ENCODE measurements at places on chromosomes 1 and 21. TPM values are rescaled to one million over a fixed set of nuclear protein-coding genes. Genes with fewer than 3 reads are reported as not detected.

DNA sequence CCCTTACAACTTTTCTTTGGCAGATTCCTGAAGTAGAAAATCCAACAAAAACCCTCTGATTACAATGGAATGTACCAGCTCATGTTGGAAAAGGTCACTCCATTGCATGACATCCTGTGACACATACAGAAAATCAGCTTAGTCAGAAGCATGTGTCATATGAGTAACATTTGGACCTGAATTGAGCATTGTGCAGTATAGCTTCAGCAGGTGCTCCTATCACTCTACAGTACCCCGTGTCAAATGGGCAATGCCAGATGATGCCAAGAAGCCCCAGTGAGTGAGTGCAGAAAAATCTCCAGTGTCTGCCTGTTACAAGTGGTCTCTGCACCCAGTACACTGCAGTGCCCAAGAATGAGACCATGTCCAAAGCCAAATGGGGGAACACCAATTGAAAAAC lies 129.7 kb upstream of the RUNX1 start:
- H3K36me3 ChIP-seq: no peaks in the 10 kb centered on the region
- no peak for DNase-seq
- no peak overlapping the region for H3K4me3 ChIP-seq
- H3K4me1 ChIP-seq: peaks cover 13% of the 10 kb centered on the region
- H3K27me3 ChIP-seq: no peaks in the 10 kb centered on the region

GRCh38 chr1:13513063-13513894 lies 524 bp downstream of the LRRC38 start:
- H3K27ac ChIP-seq: no peak overlapping the region
- no peaks in the 10 kb centered on the region for H3K36me3 ChIP-seq
- H3K4me3 ChIP-seq: no peak overlapping the region
- H3K27me3 ChIP-seq: peaks cover 14% of the 10 kb centered on the region

- no peak overlapping the region for H3K4me3 ChIP-seq
- no peaks in the 10 kb centered on the region for H3K36me3 ChIP-seq
- H3K27me3 ChIP-seq: no peaks in the 10 kb centered on the region
- no peak for DNase-seq
Observed at GRCh38 chr21:16028142-16028541, 298.4 kb downstream of the USP25 start.

The TIE1 gene
- total RNA-seq: not detected

DNA sequence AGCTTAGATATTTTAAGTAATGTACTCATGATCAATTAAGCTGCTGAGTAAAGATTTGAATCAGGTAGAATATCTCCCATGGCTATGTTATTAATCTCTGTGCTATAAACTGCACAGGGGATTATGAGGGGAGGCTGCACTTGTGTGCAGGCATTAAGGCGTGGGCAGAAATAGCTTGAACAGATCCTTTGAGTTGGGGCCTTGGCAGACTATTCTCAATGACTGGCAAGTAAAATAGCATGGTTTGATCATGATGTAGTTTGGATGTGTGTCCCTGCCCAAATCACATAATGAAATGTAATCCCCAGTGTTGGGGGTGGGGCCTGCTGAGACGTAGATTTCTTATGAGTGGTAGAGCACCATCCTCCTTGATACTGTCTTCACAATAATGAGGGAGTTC lies 220.3 kb downstream of the PLPP3 start:
- H3K27me3 ChIP-seq: no peaks in the 10 kb centered on the region
- no peak overlapping the region for H3K27ac ChIP-seq
- H3K4me3 ChIP-seq: no peak overlapping the region

GRCh38 chr1:168484083-168484482 lies 59.7 kb downstream of the XCL2 start:
- no peak overlapping the region for H3K27ac ChIP-seq
- peaks cover 15% of the 10 kb centered on the region for H3K4me1 ChIP-seq
- no peaks in the 10 kb centered on the region for H3K36me3 ChIP-seq
- no peak for DNase-seq
- no peaks in the 10 kb centered on the region for H3K27me3 ChIP-seq
- no peak overlapping the region for H3K4me3 ChIP-seq

The CLIC6 gene
- not detected for total RNA-seq

- H3K4me3 ChIP-seq: no peak overlapping the region
- H3K27ac ChIP-seq: no peak overlapping the region
- DNase-seq: no peak
- peaks cover 64% of the 10 kb centered on the region for H3K27me3 ChIP-seq
- H3K4me1 ChIP-seq: no peaks in the 10 kb centered on the region
Observed at GRCh38 chr1:228735871-228736586, 750 bp downstream of the RHOU start.

Measured in PC-9 (cell line).